ENCODE measurements at places on chromosomes 2 and 18.

DNA sequence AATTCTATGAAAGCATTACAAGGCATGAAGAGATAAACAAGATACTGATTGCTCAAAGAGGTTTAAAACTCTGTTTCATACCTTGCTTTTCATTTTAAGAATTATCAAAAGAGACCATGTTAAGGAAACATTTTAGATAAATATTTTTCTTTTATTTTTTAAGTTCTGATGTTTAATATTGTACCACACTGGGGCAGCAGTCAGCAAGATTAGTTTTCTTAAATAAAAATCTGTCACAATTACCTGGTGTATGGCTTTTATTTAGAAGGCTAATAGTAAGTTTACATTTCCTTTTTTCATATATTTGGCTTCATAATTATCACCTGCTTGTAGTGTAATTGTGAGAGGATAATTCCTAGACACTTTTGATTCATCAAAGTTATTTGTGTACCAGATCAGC is 46.4 kb downstream of the ZNF804A start:
- no peak for DNase-seq

- no peak for DNase-seq
These were observed 345.7 kb downstream of the DYSF start for GRCh38 chr2:71799013-71799575.

DNA sequence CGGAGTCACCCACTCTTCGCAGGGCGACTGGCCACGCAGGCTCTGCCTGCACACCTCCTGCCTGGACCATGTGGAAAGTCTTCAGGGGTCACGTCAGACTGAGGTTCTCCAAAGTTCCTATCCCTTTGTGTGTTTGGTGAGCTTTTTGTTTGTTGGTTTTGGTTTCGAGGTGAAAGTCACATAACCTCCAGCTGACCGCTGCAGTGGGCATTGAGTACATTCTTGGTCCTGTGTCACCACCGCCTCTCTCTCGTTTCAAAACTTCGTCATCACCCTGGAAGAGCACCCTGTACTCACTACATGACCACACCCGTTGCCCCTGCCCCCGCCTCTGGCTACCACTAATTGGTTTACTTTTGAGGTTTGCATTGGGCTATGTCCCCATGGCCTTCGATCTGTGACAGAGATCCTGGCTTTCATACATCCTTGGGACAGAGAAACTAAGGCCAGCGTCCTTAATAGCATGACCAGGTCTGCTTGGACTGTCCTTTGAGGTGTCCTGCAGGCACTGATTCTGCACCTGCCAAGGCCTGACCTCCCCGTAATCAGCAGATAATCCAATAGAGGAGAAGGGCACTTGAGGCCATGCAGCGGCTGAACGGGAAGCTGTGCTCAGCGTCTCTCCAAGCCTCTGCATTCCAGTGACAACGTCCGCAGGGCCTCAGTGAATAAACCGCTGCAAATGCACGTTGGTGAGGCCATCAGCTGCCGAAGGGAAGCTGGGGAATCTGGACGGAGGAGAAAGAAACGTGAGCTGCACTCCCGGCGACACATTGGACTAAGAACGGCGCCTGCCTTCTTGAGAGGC is 46.8 kb downstream of the SH3BP4 start:
- DNase-seq, result no peak

DNA sequence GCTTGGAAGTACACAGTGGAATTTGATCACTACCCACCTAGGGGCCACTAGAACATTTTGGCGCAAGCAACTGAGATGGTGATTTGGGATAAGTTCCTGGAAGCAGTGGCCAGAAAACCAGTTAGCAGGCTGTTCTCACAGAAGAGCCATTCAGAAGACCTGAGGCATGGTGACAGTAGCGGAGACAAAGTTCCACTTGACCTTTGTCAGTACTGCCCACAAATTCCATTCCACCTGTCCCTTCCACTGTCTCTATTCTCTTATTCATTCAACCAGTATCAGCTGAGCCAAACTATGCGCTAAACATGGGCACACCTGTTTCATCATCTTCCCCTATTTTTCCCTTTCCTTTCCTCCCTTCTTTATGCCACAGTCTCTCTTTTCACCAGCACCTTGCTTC is 59.2 kb upstream of the PPP1CB start:
- no peak for DNase-seq

- no peak for DNase-seq
These were observed 66.7 kb downstream of the CDC42EP3 start for GRCh38 chr2:37604716-37605115.

DNA sequence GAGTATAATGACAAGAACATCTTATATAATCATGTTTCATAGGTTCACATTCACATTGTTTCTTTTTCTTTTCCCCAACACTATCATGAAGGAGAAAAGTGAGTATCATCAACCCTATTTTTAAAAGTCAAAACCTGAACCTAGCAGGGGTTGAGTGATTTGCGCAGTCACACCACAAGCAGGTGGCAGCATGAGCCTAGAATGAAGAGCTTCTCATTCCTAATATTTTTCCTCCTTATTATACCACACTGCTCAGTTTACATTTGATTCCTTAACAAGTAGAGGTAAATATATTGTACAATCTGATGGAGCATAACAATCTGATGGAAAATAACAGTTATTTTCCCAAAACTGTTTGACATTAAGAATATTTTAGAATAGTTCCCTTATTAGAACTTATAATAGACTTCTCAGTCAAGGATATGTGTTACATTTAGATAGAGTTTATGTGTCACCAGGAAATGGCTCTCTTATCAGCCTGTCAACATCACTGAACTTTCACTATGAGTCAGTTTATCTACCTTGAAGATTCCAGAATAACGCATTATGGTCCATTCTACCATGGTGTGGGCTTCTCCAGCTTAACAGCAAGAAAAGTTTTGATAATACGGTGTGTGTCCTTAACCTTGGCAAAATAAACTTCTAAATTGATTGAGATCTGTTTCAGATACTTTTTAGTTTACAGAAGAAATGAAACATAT is 119.5 kb downstream of the NEB start:
- DNase-seq, result no peak

DNA sequence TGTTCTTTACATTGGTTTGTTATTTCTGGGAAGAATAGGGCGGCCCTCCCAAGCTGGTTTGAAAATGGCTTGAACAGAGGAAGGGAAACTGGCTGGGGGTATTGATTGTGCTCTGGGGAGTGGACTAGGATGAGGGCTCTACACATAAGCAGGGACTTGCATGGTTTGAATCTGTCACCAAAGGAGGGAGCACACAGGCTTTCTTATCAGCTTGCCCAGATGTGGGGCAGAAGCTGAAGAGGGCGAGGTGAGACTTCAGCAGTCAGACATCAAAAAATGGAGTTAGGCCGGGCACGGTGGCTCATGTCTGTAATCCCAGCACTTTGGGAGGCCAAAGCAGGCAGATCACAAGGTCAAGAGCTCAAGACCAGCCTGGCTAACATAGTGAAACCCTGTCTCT is 7.2 kb upstream of the RAB12 start:
- no peak for DNase-seq

- DNase-seq, result no peak
These were observed 153.6 kb downstream of the MTCL1 start for GRCh38 chr18:8858888-8859511.

GRCh38 chr2:72579591-72580180 is 246.1 kb downstream of the EXOC6B start:
- no peak for DNase-seq

GRCh38 chr2:54336136-54336976 is 80.3 kb upstream of the TSPYL6 start:
- DNase-seq, result no peak

- DNase-seq, result no peak
These were observed 17.1 kb downstream of the ARHGAP15 start for GRCh38 chr2:143146366-143146765.

- DNase-seq, result no peak
These were observed 74.9 kb downstream of the FOXI3 start for GRCh38 chr2:88377641-88377991.

DNA sequence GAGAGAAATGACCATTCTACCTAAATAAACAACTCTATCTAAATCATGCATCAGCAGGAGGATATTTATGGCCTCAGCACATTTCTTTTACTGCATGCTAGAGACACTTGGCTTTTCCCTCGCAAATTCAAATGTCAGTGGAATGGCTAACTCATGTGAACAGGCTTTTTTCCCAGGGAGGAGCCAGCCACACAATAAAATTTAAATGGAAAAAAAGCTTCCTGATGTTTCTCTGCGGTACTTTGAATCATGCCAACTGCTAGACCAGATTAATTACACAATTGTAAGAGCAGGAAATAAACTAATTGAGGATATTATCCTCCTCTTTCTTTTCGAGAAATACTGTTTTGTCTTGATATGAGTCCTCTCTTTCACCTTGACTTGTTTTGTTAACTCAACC is 676.3 kb downstream of the IRS1 start:
- no peak for DNase-seq

GRCh38 chr2:24898122-24899109 is 21.6 kb downstream of the ADCY3 start:
- peak; percentile 16 for DNase-seq

GRCh38 chr2:196293751-196294515 is 122.6 kb upstream of the STK17B start:
- no peak for DNase-seq

GRCh38 chr2:8582651-8583399 is 99.0 kb upstream of the ID2 start:
- no peak for DNase-seq

DNA sequence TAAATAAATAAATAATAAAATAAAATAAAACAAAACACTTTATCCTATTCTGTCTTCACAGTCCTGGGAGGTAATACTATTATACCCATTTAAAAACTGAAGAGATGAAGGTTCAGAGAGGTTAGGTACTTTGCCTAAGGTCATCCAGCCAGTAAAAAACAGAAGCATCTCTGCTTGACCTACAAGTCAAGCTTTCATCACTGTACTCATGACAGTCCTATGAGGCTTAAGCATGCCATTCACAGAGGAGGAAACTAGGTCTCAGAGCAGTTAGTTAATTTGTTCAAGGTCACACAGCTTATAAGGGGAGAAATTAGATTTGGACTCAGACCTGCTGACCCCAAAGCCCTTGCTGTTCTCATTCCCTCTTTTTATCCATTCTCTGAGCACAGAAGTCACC is 77.5 kb downstream of the MARCO start:
- no peak for DNase-seq

- DNase-seq, result no peak
These were observed 11.2 kb upstream of the GYPC start for GRCh38 chr2:126644630-126645191.

- no peak for DNase-seq
These were observed 332.1 kb upstream of the ETAA1 start for GRCh38 chr2:67065046-67065445.

GRCh38 chr2:119431976-119432850 is 559 bp downstream of the TMEM37 start:
- DNase-seq, result no peak

- DNase-seq, result no peak
These were observed 39.9 kb downstream of the TGFA start for GRCh38 chr2:70513738-70514137.

GRCh38 chr2:29014811-29015421 is 33.8 kb downstream of the TOGARAM2 start:
- no peak for DNase-seq

- no peak for DNase-seq
These were observed 53.5 kb upstream of the ASPRV1 start for GRCh38 chr2:70014959-70015358.

DNA sequence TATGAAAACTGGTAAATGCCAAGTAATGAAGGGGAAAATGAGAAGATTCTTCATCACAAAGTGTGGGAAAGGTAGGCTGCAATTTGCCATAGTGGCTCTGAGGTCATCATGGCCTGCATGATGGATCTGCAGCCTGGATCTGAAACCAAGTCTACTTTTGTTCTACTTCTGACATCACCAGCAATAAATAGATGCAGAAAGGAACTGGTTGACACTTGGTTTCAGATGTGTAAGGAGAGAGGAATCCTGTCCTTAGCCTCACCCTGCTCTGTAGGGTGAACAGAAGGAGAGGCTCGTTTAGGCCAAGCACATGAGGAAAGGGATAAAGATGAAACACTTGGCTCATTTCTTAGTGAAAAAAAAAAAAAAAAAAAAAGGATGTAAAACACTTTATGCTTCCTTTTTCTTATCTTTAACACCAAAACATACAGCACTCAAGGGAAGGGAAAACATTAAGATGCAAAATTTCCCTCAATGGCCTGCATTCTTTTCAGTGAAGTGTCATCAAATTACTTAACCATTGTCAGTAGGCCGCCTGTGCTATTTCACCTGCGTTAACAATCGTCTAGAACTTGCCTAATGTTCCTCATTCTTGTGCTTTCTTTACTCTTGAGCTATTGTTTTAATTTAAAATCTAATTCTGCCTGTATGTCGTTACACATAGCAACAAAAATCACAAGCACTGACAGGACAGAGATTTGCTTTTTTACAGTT is 3.9 kb downstream of the NEB start:
- peak; percentile 3 for DNase-seq

- DNase-seq, result no peak
These were observed 23.4 kb downstream of the CHCHD5 start for GRCh38 chr2:112607680-112608438.

GRCh38 chr2:62300925-62301324 is 105.0 kb downstream of the B3GNT2 start:
- no peak for DNase-seq

DNA sequence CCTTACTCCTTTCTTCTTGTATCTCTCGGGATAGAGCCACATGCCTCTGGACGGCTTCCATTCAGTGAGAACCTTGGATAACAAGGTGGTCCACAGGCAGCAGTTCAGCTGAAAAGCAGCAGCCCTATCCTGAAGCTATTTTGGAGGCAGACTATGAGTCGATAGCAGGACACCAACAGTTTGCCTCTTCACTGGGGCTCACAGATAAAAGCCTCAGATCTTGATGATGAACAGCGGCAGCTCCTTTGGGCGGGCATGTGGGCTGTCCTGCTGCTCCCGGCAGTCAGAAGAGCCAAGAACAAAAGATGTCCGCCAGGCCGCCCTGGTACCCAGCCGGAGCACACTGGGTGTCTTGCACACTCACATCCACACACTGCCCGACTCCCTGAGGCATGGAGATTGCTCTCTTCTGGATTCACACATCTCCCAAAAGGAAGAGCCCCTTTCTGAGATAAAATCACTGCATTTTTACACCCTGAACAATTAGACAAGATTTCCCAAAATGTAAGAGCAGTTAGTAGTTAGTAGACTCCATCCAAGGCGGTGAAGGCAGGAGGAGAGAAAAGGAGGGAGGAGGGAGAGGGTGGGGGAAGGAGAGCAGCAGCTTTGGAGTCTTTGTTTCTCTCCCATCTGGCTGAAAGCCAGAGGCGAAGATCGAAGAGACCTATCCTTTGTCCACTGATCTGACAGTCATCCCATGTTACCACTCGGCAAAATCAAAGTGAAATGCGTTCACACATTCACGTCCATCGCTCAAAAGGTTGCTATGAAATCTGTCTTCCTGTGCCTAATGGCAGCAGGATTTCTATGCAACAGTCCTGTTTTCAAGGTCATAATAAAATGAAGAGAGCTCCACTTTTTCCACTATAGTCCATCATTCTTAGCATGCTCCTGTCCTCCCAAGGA is 90.1 kb upstream of the KLF7 start:
- DNase-seq, result no peak

GRCh38 chr2:85963068-85963467 is 74.3 kb upstream of the ST3GAL5 start:
- no peak for DNase-seq

GRCh38 chr2:37645836-37646235 is 25.6 kb downstream of the CDC42EP3 start:
- DNase-seq, result no peak
